Cerebellar nuclear complex (tissue), 1 donor: ENCODE measurements at places on chromosomes 6 and 20.

DNA sequence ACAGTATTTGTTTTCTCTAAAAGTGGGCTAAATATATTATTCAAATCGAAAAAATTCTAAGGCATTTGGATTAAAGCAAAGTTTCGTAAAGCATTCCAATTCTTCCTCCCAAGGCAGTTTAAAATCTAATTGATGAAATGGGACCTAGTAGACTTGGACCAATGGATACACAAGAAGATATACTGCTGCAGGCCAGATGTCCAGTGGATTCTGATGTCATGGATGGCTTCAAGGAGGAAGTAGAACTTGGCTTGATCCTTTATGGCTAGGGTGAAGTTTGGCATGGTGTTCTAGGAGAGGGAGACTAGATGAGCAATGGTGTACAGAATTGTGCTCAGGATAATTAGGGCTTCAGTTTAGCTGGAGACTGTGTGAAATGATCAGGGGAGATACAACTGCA lies 559.5 kb upstream of the MMS22L start:
- no peak for DNase-seq

GRCh38 chr20:12044969-12045368 lies 127.3 kb downstream of the BTBD3 start:
- DNase-seq: no peak

DNA sequence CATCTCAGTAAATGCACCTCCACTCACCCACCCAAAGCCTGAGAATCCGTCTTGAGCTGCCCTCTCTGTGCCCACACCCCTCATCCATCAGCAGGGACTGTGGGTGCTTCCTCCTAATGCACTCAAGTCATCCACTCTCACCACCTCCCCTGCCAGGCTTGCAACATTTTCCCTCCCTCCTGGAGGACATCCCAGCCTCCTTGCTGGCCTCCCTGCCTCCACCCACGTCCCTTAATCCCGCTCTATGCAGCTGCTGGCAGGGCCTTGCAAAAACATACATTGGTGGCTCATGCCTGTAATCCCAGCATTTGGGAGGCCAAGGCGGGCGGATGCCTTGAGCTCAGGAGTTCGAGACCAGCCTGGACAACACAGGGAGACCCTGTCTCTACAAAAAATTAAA lies 15.6 kb upstream of the SRC start:
- no peak for DNase-seq

DNA sequence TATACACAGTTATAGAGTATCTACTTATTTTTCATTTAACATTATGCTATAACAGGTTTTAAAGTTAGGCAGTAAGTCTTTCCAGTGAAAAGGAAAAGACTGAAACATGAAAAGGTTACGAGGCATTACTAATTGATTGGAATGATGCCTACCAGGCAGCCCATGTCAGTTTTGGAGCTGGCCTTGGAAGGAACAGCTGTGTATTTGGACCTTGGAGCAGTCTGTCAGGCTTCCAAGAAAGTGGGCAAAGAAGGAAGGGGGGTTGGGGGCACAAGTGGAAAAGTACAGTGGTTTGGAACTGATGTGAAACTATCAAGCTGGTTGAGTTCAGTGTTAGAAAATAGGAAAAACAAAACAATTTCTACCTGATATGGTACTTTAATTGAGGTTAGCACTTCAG lies 41.7 kb downstream of the SLC16A10 start:
- DNase-seq: no peak

DNA sequence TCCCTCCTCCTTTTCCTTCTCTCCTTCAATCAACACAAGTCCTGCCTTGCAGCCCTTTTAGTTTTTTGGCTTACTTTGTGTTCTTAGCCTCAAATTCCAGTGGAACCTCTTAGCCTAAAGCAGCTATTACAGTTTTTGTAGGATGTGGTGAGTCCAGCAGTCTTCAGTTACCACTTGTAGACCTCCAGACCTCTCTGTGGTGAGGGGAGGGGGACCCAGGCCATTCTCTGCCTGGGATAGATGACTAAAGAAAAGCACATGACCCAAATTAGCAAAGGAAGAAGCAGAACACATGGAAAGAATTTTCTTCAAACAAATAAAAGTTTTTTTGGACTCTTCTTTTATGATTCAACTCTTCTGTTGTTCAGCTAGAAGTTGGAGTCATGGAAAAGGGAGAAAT lies 246.5 kb downstream of the HAO1 start:
- no peak for DNase-seq
